Stimulated activated CD4-positive, alpha-beta T cell treated with anti-CD3 and anti-CD28 coated beads, TNF-alpha, amount 100 ng/mL, for 48 hours (primary cell): ENCODE measurements at places on chromosomes 5 and 9.

GRCh38 chr9:92512622-92513021 is 23.2 kb downstream of the ECM2 start:
- no peak for DNase-seq

DNA sequence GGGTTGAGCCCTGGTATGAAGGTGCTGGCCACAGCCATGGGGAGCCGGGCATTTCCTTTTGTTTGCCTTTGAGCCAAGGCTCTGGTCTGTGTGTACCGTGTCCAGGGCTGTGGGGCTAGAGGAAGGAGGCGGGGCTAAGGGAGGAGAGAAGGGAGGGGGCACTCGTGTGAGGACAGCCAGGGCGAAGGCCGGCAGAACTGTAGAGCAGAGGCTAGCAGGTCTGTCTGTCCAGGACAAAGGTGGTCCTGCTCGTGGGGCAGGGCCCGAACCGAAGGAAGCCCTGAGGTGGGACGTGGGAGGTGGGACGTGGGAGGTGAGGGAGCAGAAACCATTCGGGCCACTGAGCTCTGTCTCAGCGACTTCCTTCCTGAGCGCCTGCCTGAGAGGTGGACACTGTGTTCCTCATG is 41.3 kb upstream of the TESK1 start:
- no peak for DNase-seq

GRCh38 chr5:148090773-148091250 is 27.0 kb downstream of the SPINK5 start:
- DNase-seq, result no peak

DNA sequence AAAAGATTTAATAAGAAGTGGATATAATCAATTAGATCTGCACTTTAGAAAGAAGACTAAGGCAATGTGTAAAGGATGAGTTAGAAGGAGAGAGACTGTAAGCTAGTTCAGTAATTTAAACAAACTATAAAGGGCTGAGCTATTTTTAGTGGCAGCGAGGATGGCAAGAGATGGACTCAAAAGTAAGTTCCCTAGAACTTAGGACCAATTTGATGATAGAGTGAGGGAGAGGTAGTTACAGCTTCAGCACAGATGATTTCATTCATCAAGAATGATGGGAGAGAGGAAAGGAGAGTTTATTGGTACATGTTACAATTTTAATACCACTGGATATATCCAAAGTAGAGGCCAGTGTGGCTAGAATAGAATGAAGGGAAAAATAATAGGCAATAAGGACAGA is 19.1 kb downstream of the NADK2 start:
- no peak for DNase-seq

DNA sequence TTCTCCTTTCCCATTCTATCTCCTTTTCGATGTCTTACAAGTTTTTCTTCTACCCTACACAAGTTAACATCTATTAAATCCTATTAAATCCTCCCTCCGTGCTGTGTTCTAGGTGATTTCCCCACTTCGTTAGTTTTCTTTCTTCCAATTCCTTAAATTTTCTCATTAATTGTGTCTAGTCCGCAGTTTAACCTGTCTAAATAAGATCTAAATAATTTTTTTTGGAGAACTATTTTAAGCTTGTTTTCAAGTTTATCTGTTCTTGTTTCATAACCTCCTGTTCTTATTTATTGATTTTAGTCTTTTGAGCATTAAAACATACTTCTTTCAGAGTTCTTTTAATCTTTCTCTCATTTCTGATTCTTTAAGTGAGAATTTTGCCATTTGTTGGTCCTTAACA is 109.3 kb downstream of the UHRF2 start:
- DNase-seq, result no peak
